ENCODE measurements at places on chromosomes 12 and 14. TPM values are rescaled to one million over a fixed set of nuclear protein-coding genes. Genes with fewer than 3 reads are reported as not detected.

DNA sequence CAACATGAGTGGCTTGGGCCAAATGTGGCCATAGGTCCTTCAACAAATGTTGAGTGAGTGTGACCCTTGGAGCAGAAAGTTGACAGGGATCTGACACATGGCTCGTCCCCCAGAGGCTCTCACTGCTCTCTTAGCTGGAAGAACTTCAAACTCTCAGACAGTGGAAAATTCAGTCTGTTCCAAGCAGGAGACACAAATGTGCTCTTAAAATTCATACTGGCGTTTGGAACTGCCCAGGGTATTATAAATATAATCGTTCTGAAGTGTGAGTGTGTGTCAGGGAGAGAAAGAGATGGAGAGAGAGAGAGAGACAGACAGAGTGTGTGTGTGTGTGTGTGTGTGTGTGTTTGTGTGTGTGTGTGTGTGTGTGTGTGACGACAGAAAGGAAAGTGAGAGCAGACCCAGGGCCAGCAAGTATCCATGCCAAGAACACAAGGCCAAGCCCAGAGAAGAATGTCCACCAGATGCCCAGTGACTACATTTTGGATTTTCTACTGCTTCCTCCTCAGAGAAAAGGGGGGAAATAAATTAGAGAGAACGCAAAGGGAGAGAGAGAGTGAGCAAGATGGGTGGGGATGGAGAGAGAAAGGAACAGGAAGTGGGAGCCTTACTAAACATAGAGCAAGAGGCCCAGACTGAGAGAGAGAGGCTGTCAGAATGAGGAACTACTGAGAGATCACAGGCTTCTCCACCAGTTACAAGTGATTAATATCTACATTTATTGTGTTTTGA lies 193.6 kb upstream of the NUDT4 start:
- peak; percentile 16 for DNase-seq

ARHGDIB gene
- 30.6 TPM for total RNA-seq

DNA sequence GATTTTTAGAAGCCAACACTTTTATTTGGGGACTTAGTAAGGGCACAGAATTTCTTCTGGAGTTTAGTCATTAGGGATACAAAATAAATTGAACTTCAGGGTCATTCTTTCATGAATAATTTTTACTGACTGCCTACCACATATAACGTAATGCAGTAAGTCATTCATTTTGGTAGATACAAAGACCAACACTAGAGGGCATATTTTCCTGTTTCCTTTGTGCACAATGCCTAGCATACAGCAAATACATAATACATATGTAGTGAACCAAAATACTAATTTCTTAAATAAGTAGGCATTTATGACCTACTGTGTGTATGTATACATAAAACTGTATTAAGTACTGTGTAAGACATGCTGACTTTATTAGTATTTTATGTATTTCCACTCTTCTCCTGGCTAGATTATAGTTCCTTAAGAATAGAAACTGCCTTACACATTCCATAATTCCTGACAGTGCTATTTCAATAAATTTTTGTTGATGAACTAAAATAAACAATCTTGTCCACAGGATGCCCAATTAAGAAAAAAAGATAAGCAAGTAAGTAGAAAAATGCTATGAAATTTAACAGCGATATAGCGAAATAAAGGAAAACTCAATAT lies 47.9 kb downstream of the PPP1R12A start:
- DNase-seq = peak; percentile 61

KCNC2 gene
- total RNA-seq = 0.43 TPM

DNA sequence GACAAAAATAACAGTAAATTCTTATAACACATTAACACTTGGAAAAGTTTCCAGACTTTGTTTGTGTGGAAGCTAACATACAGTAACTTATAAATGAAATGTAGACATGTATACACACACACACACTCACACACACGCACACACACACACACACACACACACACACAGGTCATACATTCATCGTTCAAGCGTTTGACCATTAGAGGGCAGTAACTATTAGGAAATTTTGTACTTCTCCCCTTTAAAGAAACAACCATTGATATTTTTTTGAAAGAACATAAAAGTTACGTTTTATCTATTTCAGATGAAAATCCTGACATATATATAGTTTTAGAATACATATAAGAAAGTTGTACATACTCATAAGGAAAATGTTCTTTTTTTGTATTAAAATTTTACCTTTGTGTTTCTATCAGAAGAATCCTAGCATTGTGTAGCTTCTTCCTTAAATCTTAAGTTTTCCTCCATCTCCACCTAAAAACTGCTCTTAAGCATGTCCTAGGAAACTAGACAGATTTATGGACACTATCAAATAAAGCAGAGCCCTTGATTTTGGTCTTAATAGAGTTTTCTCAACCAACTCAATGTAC lies 29.0 kb downstream of the PTPRQ start:
- peak; percentile 78 for DNase-seq

- no peak for DNase-seq
These were observed 31.9 kb downstream of the USP15 start for GRCh38 chr12:62291864-62292760.

DNA sequence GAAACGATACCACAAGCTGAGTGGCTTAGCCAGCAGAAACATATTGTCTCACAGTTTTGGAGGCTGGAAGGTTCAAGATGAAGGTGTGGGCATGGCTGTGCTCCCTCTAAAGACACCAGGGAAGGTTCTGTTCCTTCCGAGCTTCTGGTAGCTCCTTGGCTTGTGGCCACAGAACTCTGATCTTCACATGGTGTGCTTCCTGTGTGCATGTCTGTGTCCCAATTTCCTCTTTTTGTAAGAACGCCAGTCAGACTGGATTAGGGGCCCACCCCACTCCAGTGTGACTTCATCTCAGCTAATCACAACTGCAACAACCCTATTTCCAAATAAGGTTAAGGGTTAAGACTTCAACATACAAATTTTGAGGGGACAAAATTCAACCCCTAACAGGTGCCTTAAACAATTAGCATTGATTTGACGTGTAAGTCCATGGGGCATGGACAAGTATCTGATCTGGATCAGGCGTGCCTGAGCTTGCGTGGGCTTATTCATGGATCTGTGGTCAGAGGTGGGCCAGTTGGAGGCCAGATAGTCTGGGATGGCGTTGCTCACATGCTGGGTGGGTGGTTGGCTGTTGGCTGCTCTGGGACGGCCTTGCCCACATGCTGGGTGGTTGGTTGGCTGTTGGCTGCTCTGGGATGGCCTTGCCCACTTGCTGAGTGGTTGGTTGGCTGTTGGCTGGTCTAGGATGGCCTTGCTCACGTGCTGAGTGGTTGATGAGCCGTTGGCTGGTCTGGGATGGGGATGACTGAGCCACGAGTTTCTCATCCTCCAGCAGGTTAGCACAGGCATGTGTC lies 88.5 kb downstream of the LGMN start:
- DNase-seq = peak; percentile 68

RFX4 gene
- total RNA-seq = not detected

- peak; percentile 97 for DNase-seq
These were observed 13.5 kb downstream of the DHRS7 start for GRCh38 chr14:60151715-60152114.

DNA sequence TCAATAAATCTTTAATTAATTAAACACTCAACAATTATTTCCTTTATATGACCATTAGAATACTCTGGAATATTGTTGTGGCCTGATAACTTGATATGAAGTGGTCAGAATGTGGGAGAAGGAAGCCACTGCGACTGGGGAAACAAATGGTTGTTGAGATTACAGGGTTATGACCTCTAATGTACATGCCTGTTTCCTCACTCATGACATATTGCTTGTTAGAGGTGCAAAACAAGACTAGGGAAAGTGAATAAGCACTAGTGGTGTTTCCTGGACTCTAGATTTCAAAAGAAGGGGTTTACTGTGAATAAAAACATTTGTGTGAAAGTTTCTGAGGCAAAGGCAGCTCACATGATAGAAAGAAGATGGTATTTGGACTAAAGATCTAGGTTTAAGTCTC lies 53.3 kb downstream of the STAB2 start:
- no peak for DNase-seq

DNA sequence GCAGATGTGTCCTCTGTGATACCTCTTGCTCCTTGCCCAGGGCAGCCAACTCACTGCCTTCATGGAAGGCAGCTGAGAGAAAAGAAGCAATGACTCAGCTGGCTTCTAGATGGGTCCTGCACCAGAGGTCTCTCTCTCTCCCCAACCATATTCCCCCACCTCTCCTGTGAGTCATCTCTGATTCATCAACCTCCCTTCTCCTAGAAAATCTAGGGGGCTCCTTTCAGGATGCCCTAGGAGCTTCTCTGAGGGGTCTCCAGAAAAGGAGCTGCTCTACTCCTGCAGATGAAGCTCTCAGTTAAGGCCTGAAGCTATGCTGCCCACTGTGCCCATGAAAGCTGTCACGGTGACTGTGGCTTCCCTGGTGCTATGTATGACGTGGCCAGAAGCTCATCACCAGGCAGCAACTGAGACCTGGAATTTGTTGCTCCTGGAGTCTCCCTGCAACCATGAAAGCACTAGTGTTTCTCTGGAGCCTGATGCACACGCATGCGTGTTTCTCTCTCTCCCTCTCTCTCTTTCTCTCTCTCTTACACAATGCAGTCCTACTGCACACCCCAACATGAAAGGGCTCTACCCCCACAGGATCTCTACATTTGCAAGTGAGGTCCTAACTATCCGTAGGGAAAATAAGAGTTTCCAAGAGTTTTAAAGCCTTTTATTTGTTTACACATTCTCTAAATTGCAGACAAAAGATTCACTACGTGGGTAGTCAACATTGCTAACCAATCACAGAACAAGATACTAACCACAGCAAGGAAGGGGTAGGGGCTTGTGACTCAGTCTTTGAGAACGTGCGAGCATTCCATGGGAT lies 285.3 kb downstream of the DPF3 start:
- peak; percentile 89 for DNase-seq

GRCh38 chr14:20555845-20556244 lies 5.0 kb downstream of the RNASE9 start:
- DNase-seq = no peak

- DNase-seq = no peak
These were observed 155.6 kb downstream of the DYRK2 start for GRCh38 chr12:67804168-67804567.

- DNase-seq = peak; percentile 93
These were observed 141.3 kb downstream of the PRKCH start for GRCh38 chr14:61462566-61463193.

DNA sequence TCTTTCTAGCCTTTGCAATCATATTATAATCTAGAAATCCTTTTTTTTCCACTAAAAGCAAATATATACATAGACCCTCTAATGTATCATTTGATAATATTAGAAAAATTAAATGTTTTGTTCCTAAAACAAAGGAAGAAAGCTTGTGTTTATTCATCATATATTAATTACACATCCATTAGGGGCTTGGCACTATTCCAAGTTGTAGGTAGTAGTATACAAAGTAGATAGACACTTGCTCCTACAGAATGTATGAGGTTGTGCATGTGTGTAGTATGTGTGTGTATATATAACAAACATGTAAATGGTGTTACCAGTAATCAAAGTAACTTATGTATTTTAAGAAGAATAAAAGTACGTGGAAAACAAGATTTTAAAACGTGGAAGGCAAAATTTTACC lies 15.0 kb upstream of the KCNMB4 start:
- no peak for DNase-seq

INF2 gene
- total RNA-seq = 68.7 TPM

- DNase-seq = peak; percentile 52
These were observed at the start of gene DCN for GRCh38 chr12:91182636-91183455. TSS of gene DCN (minus strand) at chr12:91182817. CDS start at chr12:91178552, 4,265 bp downstream.

DNA sequence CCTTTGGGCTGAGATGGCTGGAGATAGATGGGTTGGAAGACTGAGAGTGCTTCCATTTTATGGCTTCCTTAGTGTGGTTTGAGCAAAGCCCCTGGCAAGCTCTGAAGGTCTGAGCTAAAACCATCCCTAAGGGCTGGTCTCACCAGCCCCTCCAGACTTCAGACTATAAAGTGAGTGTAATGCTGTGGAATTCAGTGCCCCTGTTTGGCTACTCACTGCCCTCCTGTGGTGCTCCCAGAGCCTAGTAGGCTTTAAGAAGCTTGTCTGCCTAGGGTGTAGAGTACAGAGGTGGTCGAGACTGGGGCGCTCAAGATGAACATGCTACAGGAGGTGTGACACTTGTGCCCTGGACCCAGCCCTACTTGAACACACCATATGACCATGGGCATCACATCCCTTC lies 246.7 kb upstream of the FKBP4 start:
- peak; percentile 2 for DNase-seq

PTPRB gene
- total RNA-seq = 0.97 TPM
